ENCODE measurements at places on chromosomes 2 and 18.

DNA sequence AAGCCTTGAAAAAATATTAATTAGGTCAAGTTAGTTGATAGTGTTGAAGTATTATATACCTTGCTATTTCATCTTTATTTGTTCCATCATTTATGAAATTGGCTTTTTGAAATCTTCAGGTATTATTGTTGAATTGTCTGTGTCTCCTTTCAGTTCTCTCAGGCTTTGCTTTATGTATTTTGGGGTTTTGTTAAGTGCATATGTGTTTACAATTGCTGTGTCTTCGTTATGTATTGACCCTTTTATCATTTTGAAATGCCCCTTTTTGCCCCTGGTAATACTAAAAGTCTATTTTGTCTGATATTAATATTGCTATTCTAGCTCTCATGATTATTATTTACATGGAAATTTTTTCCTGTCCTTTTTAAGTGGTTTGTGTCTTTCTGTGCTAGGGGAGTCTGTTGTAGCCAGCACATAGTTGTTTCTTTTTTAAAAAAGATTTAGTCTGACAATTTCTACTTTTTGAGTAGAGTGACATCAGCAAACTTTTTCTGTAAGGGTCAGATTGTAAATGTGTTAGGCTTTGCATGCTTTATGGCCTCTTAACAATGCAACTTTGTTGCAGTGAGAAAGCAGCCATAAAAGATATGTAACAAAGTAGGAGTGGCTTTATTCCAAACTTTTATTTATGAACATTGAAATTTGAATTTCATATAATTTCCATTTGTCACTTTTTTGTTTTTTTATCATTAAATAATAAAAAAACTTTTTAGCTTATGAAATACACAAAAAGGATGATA, 19.9 kb downstream of the SOCS6 start:
- no peak for DNase-seq

DNA sequence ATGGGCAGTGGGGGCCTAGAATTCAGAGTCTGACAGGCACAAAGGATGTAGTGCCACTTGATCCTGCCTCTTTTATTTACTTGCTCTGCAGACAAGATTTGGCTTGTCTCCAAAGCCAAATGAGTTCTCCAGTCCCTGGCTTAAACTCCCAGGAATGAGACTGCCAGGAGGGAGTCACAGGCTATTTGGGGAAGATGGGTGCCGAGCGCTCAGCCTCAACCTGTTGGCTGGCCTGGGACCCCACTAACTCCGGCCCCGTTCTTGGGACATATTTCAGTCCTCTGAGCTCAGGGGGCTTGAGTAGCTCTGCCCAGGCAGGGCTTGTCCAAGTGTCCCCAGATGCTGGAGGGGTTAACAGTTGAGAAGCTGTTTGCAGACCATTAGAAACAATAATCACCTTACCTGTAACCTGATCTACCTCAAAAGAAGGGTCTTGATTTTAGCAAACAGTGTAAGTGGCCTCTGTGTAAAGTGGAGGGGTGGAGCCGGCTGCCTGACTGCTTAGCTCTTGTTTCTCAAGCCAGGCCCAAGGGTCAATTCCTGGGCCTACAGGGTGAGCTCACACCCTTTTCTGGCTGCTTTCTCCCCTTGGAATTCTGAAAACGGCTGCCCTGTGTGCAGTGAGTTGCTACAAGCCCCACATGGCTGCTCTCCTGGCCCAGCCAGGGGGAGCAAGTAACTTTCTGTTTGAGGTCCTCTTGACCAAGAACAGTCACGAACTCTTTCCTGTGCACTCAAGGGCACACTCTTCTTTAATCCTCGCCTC, 27.1 kb upstream of the FZD5 start:
- peak; percentile 80 for DNase-seq

DNA sequence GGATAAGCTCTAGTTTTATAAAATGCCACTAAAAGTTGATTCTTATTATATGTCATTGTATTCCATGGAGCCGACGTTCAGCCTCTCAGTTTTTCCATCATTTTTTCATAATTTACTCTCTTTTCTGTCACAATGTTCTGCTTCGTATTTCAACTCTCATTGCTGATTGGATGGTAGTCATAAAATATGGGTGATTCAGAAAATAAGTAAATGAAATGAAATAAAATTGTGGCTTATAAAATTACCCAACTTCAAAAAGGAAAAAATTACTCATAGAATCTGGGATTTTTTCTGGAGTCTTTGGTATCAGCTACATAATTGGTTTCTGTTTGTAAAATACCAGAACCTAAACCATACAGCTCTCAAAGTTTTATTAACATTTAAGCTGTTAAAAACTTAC, 139.7 kb upstream of the ITGA4 start:
- no peak for DNase-seq

- DNase-seq: no peak
Observed at GRCh38 chr2:188494906-188495305, 203.2 kb downstream of the GULP1 start.

DNA sequence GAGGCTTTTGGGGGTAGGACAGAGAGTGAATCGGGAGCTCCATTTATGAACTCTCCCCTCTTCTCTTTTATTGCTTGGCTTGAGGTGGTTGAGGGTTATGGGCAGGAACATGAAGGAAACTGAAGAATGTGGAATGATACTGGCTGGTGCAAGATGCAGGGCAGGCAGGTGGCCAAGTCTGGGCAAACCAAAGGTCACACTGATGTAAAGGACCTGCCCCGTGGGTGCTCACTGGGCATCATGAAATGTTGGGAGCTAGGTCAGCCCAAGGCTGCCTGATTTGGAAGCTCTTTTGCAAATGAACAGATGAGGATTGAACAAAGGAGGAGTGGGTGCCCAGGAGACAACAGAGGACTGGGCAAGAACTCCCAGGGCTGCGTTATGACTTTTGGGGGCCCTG, 328.9 kb downstream of the CLIP4 start:
- no peak for DNase-seq

GRCh38 chr2:28408764-28409599, 16.3 kb downstream of the FOSL2 start:
- no peak for DNase-seq

- no peak for DNase-seq
Observed at GRCh38 chr2:174338147-174338605, 3.4 kb downstream of the SP9 start.

DNA sequence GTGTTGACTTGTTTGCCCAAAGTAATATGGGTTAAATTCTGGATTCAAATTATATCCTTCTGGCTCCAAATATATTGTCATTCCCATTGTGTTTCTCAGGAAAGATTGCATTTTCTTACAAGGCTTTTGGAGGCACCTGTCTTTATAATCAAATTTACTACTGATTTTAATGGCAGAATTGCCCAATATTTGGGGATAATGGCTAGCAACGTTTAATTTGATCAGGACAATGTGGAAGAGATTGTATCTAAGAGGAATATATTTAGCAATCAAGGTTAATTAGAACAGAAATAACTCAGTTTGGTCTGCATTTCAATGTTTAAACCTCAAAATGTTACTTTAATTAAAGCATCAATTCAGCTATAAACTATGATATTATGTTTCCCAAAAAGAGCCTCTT, 41.7 kb upstream of the ZNF804A start:
- no peak for DNase-seq

Data from COR-L47 (cell line).